ENCODE measurements at places on chromosomes 6 and 20.

DNA sequence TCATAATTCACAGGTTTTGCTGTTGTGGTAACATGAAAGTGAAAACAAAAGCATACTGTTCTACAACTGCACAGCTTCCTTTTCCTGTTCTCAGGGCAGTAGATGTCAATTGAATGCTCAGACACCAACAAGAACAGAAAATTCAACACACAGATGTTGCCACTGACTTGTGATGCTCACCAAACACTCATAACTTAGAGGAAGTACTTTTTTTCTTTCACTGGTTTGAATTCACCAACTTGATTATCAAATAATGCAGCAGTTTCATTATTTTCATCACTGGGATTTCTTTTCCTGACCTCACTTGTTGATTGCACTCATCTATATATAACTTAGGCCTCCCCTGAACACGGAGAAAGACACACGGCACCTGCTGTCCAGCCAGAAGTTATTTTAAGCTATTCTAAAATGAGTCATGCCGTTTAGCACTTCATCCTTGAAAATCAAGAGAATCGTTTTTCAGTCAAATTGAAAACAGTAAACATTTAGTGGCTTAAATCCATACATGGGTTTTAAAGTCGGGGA, 949 bp downstream of the TXLNB start:
- no peak overlapping the region for H3K27ac ChIP-seq
- H3K36me3 ChIP-seq: no peaks in the 10 kb centered on the region
- peaks cover 10% of the 10 kb centered on the region for H3K4me1 ChIP-seq
- no peak for DNase-seq
- H3K4me3 ChIP-seq: no peak overlapping the region
- H3K27me3 ChIP-seq: no peaks in the 10 kb centered on the region

DNA sequence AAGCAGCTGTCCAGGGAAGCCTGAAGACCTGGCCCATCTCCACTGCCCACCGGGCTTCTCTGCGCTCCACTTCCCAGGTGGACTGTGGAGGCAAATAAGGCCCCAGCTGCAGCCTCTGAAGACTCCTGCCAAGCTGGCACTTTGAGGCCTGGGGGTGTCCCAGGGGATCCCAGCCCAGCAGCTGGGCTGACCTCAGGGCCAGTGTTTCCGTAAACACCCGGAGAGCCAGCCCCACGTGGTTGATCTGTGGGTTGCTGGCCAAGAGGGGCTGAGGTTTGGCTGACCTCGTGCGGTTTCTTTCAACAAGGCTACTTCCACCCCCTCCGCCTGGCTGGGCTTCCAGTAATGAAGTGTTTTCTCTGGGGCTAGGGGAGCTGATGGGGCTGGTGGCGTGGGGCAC, 12.4 kb upstream of the CCN5 start:
- H3K4me1 ChIP-seq: peaks cover 6% of the 10 kb centered on the region
- H3K27me3 ChIP-seq: no peaks in the 10 kb centered on the region
- no peak overlapping the region for H3K4me3 ChIP-seq
- H3K27ac ChIP-seq: no peak overlapping the region
- no peak for DNase-seq
- no peaks in the 10 kb centered on the region for H3K36me3 ChIP-seq

- no peaks in the 10 kb centered on the region for H3K27me3 ChIP-seq
- H3K4me3 ChIP-seq: no peak overlapping the region
- H3K36me3 ChIP-seq: no peaks in the 10 kb centered on the region
- DNase-seq: no peak
Observed at GRCh38 chr6:165456286-165456685, 146.9 kb upstream of the C6orf118 start.

DNA sequence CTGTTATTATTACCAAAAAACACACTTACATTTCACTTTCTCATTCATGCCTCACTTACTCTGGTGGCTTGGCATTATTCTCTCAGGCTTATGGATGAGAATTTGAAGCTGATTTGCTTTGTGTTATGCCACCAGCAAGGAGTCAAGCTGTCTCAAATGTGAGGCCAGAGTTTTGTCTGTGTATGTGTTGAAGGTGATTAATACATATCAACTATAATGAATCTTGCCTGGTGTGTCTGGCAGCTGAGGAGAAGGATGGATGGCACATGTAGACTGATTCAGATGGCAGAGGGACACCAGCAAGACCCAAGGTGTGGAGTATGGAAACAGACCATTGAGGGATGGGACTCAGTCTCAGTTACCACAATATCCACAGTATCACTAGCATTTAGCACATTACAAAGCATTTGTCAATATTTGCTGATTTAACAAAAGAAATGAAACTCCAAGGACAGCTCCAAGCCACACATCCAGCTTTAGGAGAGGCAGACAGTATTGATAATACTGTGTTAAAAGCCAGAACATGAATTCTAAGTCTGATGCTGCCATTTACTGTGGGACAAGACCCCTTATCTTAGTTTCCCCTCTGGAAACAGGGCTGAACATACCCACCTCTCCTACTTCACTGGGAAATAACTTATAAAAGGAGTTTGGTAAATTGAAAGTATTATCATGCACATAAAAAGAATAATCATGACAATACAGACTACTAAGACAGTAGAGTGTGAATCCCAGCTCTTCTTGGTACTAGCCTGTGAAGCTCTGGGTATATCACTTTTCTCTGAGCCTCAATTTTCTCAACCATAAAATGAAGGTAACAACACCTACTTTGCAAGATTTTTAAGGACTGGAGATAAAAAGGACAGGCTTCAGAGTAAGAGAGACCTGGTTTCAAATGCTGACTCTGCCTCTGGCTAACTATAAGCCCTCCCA, 11.2 kb downstream of the BCL2L1 start:
- no peak for DNase-seq
- H3K27me3 ChIP-seq: no peaks in the 10 kb centered on the region
- H3K27ac ChIP-seq: no peak overlapping the region
- no peak overlapping the region for H3K4me3 ChIP-seq

- H3K4me3 ChIP-seq: no peak overlapping the region
- no peaks in the 10 kb centered on the region for H3K27me3 ChIP-seq
- H3K27ac ChIP-seq: no peak overlapping the region
Observed at GRCh38 chr6:21461844-21462518, 131.6 kb upstream of the SOX4 start.

- H3K27ac ChIP-seq: no peak overlapping the region
- no peak overlapping the region for H3K4me3 ChIP-seq
- no peaks in the 10 kb centered on the region for H3K36me3 ChIP-seq
Observed at GRCh38 chr6:75299801-75300530, 15.4 kb upstream of the TMEM30A start.

DNA sequence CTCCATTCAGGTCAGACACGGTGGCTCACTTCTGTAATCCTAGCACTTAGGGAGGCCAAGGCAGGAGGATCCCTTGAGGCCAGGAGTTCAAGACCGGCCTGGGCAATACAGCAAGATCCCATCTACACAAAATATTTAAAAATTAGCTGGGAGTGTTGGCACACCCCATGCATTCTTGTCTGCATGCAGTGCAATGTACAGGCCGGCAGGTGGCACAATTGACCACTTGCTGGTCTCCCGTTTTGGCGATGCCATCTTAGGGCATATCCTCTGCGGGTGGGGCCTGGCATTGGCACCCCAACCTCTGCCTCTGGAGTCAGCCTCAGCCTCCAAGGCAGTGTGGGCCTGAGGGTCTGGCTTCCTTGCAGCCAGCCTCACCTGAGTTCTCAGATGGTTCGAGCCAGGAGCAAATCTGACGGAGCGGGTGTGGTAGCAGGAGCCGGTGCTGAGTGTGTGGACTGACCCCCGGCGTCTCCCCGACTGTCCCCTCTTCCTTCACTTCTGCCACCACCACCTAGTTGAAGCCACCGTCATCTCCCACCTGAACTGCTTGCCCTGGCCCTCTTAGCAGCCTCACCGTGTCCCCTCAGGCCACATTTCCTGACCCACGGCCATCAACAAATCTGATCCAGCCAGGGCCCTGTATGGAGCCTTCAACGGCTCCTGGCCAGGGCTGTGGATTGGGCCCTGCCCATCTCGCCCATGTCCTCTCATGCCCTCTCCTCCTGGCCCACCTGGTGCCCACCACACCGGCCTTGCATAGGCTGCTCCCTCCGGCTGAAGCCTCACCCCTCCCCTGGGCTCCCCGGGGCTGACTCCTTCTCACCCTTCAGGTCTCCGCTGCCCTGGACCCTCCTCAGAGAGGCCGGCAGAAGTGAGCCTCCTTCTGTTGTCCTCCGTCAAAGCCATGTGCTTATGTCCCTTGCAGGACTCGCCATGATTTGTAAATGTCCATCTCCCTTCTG, 44.0 kb downstream of the EFCAB8 start:
- H3K27ac ChIP-seq: no peak overlapping the region
- H3K4me1 ChIP-seq: no peaks in the 10 kb centered on the region
- no peaks in the 10 kb centered on the region for H3K27me3 ChIP-seq
- no peaks in the 10 kb centered on the region for H3K36me3 ChIP-seq

DNA sequence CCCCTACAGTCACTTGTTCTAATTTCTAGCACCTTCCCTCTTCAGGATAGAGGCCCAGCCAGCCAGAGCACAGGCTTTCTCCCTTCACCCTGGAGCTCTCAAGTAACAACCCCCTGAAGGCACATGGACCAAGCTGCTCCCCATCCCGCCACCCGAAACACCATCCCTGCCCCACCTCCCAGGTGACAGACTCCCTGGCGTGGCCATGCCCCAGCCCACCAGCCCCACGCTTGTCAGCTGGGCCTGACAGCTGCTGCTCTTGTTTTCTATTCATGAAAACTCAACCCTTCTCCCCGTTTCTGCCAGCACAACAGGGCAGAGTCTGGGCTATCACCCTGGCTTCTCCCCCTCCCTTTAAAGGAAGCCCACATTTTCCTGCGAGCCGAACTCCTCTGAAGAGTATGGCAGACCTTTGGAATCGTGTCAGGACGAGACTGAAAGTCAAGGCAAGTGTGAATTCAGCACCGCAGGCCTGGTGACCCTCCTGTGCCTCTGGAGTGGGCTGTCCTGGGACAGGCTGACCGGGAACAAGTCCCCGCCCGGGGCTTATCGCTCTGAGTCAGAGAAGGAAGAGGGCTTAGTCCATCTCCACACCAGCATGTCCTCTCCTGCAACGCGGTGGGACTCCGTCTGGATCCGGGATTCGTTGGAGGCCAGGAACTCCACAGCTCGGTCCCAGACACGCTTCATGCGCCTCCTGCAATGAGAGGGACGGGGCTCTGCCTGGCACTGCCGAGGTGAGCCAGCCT, 16.7 kb downstream of the LEMD2 start:
- H3K27me3 ChIP-seq: no peaks in the 10 kb centered on the region
- H3K27ac ChIP-seq: no peak overlapping the region
- H3K36me3 ChIP-seq: peaks cover 51% of the 10 kb centered on the region

DNA sequence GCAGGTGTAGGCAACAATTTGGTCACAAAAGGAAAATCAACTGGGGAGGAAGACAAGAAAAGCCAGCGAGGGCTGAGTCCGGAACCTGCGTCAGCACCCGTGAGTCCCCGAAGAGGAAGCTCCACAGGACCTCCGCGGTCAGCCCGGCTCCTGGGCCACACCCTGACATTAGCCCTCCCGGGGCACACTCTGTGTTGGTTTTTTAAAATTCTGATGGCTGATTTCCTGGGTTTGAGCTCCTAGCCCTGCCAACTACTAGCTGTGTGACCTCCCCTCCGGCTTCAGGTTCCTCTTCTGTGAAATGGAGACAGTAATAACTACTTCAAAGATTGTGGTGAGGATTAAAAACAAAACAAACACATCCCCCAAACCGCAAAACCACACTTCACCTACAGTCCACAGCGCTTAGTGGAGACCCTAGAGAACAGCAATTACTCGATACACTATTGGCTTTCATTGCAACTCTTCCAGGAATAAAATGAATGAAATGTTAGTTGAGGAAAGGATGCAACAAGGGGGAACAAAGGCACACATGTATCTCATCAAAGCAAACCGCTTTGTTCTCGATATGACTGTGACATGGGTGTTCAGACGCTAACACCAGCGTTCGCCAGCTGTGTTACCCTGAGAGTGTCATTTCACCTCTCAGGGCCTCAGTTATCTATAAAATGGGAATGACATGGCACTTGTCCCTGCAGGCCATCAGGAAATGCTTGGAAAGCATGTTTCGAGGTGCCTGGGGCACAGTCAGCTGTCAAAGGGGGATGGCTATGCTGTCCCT, 985 bp downstream of the ZBP1 start:
- no peak overlapping the region for H3K4me3 ChIP-seq
- no peak overlapping the region for H3K27ac ChIP-seq
- H3K27me3 ChIP-seq: no peaks in the 10 kb centered on the region

DNA sequence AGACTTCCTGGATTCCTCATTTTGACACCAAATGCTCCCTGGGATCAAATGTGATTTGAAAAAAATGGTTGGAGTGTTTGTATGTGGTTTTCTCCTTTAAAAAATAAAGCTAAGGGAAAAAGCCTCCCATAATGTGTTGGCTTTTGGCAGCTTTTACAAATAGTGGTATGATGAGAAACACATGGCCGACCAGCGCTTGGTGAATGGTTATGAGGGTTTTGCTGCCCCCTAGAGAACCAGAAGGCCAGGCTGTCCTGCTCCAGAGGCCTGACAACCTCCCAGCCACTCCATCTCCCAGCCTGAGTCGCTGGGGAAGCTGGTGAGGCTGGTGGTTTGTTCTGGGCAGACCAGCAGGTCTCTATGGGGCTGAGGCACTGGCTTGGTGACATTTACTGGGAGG, 69.3 kb downstream of the CLIC5 start:
- no peaks in the 10 kb centered on the region for H3K36me3 ChIP-seq
- H3K4me1 ChIP-seq: peaks cover 4% of the 10 kb centered on the region
- no peaks in the 10 kb centered on the region for H3K27me3 ChIP-seq
- H3K4me3 ChIP-seq: no peak overlapping the region
- H3K27ac ChIP-seq: no peak overlapping the region

GRCh38 chr6:8494730-8495129, 59.4 kb upstream of the SLC35B3 start:
- no peak for DNase-seq
- H3K4me3 ChIP-seq: no peak overlapping the region
- no peaks in the 10 kb centered on the region for H3K4me1 ChIP-seq
- H3K27me3 ChIP-seq: no peaks in the 10 kb centered on the region
- H3K27ac ChIP-seq: no peak overlapping the region
- peaks cover 2% of the 10 kb centered on the region for H3K36me3 ChIP-seq

All from H9 (cell line).